ENCODE measurements at places on chromosomes 11 and 22.

- DNase-seq: no peak
Measured at GRCh38 chr22:19880786-19881569, 26.3 kb upstream of the GNB1L start.

DNA sequence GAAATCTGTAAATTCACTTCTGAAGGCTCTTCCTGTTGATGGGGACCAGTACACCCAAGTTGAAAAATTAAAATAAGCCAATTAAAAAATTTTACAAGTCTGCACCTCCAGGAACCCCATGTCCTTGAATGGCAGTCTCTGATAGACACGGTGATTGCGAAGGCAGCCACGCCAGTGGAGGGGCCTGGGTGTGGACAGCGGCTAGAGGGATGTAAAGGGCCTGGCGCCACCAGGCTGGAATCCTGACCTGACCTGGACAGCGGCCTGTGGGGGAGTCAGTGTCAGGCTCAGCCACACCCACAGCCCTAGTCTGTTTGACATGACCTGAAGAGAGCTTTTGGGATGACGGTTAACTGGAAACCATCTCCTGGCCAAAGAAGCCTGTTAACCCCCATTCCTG, 49.5 kb upstream of the RFPL3 start:
- no peak for DNase-seq

DNA sequence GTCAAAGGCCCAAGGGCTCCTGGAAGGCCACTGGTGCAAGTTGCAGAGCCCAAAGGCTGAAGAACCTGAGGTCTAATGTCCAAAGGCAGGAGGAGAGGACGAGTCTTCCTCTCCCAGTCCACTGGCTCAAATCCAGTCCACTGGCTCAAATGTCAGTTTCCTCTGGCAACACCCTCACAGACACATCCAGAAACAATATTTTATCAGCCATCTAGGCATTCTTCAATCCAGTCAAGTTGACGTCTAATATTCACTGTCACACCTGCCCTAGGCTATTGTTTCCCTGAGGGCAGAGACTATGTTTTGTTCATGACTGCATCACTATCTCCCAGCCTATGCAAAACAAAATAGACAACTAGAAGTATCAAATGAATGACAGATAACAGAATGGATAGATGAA, 148.1 kb downstream of the SPON1 start:
- no peak for DNase-seq

- no peak for DNase-seq
Measured at GRCh38 chr22:46240907-46241306, 9.2 kb downstream of the CDPF1 start.

- DNase-seq: no peak
Measured at GRCh38 chr11:61514050-61514917, 5.7 kb downstream of the LRRC10B start.

GRCh38 chr11:130103296-130103814, 33.7 kb downstream of the APLP2 start:
- DNase-seq: no peak

DNA sequence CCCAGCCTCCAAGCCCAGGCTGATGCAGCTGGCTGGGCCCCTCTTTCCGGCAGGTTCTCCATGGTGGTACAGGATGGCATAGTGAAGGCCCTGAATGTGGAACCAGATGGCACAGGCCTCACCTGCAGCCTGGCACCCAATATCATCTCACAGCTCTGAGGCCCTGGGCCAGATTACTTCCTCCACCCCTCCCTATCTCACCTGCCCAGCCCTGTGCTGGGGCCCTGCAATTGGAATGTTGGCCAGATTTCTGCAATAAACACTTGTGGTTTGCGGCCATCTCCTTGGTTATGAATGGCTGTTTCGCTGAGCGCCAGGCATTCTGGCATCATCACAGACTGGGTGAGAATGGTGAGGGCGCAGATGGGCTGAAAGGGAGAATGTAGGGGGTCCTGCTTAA, 3.6 kb downstream of the PRDX5 start:
- DNase-seq: no peak

DNA sequence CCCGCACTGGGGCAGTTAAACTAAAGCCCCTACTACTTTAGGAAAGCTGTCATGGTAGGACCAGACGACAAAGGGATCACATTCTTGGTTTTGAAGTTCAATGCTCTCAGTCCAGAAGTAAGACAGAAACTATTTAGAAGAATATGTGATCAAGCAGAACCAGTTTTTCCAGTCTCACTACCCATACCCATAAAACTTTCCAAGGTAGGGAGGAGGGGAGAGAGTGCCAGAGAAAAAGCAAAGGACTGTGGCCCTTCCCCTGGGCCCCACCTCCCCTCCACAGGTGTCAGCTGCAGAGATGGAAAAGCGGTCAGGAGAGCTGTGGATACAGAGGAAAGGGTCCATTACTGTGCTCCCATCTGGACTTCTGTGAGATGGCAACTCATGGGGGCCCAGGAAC, 587.1 kb downstream of the SOX6 start:
- no peak for DNase-seq

All from activated naive CD8-positive, alpha-beta T cell treated with anti-CD3 and anti-CD28 coated beads for 36 hours (primary cell).